Activated T-cell treated with anti-CD3 and anti-CD28 coated beads, Interleukin-2, amount 50 U/mL, for 48 hours (primary cell): ENCODE measurements at places on chromosomes 2 and 18.

GRCh38 chr18:7567474-7568425 lies 634 bp downstream of the PTPRM start:
- peak; percentile 19 for DNase-seq

- DNase-seq = no peak
Observed at GRCh38 chr2:241545523-241546473, 12.7 kb upstream of the BOK start.

DNA sequence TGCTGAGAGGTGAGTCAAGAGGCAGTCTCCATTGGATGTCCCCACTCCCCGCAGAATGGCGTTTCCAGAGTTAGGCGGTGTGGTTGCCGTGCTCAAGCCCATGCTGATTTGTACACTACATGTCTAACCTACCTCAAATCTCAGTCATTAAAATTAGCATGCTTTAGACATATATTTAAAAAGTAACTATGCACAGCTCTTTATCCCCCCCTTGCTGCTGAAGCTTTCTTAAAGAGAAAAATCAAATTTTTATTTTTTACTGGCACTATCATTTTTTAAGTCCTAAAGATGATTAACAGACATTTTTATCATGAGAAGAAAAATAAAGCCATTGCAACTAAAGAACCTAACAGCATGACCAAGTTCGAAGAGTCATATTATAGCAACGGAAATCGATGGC lies 42.9 kb downstream of the BOLA3 start:
- DNase-seq = no peak

DNA sequence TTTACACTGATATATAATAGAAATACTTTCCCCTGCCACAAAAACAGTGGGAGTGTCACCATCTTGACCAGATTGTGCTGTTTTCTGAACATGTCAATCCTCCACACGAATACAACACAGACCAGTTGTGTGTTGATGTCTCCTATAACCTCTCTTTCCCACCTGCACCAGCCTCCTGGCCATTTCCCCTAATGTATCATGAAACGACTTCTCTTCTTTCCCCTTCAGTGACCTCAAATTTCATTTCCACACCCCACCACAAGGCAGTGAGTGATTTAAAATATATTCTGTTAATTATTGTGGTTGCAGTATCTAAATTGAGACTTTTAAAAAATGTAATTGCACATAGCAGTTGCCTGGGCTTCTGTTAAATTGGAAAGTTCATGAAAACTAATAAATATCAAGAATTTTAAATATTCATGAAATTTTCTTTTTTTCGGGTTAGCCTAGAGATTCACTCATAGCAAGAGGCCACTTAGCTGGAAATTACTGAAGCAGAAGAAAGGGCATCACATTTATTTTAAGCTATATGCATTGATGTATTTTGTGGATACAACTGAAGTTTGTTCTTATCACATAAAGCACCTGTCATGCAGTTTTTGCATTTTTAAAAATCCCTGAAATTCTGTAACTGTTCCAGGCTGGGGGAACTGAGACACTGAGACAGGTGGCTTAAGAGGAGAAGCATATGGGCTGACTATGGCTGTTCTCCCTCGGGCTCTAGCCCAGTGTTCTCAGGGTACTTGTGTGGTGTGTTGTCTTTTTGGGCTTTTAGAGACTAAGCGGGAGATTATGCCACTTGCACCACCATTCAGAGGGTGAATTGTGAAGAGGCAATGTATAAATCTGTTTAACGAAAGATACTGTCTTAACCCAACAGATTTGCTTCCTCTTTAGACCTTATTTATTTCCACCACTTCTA lies 15.9 kb downstream of the FAM171B start:
- DNase-seq = no peak

DNA sequence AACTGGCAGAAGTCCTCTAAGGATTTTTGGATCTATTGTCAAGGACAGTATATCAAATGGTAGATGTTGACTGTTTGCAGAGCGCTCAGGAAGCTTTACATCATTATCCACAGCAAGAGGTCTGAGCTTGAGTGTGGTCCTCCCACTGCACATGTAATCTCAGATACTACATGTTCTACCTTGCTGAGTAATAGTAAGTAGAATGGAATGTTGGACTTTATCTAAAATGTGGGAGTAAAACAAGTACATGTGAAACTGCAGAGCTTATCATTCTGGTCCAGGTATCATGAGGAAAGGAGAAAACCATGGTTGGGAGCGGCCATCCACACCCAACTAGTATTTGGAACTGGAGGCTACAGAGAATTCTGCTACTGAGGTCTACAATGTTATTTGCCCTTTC lies 19.3 kb upstream of the CD28 start:
- no peak for DNase-seq

DNA sequence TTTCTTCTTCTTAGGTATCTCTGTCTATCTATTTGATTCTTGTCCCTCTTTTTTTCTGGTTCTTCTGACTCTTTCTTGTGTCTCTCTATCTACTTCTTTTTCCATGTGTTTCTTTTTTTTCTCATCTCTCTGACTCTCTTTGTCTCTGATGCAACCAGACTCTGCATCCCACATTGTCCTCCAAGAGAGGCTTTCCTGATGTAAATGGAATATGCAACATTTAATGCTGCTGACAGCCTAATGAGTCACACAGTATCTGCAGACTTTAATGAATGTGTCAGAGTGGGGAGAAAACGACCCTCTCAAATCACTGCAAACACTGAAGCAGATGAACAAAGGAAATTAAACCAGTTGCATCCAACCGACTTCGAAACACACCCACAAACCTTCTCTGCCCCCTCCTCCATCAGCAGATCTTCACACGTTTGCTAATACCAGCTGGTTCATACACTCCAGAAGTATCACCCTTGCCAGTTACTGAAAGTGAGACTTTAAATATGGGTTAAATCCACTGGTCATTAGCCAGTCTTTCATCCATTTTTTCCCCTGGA lies 351.5 kb downstream of the TXNL1 start:
- no peak for DNase-seq

- DNase-seq = no peak
Observed at GRCh38 chr2:134911400-134911785, 7.2 kb upstream of the CCNT2 start.

GRCh38 chr2:181231151-181231550 lies 226.0 kb upstream of the ITGA4 start:
- no peak for DNase-seq

GRCh38 chr2:9234680-9235146 lies 28.1 kb downstream of the ASAP2 start:
- DNase-seq = no peak

- no peak for DNase-seq
Observed at GRCh38 chr2:137155356-137156104, 390.2 kb downstream of the THSD7B start.

- peak; percentile 96 for DNase-seq
Observed at GRCh38 chr2:233251306-233252116, at the start of gene ATG16L1. Gene ATG16L1, plus strand, starts transcription at chr2:233251673. Its CDS starts 155 bp downstream, at chr2:233251828.

- peak; percentile 20 for DNase-seq
Observed at GRCh38 chr2:39666491-39667101, 879 bp downstream of the TMEM178A start.

- DNase-seq = no peak
Observed at GRCh38 chr2:240898108-240898730, 2.3 kb upstream of the MAB21L4 start.

GRCh38 chr18:73848656-73849055 lies 299.0 kb downstream of the FBXO15 start:
- no peak for DNase-seq

- peak; percentile 77 for DNase-seq
Observed at GRCh38 chr2:111121028-111121827, 514 bp downstream of the BCL2L11 start.

GRCh38 chr18:3422905-3423304 lies 27.1 kb upstream of the TGIF1 start:
- DNase-seq = no peak

DNA sequence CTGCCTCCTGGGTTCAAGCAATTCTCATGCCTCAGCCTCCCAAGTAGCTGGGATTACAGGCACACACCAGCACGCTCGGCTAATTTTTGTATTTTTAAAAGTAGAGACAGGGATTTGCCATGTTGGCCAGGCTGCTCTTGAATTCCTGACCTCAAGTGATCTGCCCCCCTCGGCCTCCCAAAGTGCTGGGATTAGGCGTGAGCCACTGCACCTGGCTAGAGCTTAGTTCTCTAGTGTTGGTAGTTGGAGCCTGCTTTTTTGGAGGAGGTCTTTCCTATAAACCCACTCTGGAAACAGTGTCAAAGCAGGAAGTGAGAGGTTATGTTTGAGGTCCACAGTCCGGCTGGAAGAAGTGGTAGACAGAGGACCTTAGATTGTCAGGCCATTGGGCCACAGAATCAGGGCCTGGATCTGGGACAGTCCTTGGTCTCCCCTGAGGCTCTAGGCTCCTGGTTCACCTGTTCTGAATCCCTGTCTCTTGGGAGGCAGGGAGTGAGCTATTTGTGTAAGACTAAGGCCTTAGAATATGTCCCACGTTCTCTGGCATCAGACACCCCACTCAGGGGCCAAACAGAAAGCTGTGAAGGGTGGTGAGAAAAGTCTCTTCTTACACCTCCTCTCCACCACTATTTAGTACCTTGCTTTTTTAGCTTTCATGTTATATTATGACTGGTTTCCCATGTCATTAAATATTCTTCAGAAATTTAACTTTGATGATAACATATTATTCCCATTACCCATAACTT lies 34.5 kb downstream of the PCBP1 start:
- DNase-seq = no peak

DNA sequence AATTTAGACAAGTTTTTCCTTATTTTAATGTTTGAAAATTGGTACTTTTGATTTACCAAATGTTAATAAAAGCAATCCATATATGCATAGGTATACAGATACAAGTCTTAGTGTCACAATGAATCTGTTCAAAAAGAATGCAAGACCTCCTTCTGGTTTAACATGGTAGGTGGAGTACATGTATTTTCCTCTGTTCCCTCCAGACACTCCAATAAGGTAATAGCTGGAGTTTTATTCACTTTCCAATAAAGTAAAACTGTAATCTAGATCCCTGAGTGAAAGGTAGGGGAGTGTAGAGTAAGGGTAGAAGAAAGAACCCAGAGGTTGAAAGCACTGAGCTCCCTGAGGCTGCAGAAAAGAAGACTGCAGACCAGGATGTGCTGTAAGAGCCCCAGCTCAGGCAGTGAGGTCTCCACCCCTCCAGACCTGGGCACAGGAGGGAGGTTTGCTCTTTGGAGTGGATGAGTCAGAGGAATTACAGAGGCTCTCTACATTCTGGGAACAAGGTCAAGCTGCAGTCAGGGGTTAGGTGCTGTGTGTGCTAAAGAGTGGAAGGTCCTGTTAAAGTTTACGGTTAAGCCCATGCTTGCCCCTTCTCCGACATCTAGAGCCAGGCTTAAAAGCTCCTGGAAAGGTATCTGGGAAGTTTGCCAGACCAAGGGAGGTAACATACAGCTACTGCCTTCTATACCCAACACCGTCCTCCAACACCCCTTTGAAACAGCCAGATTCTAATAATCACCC lies 27.6 kb upstream of the STAT1 start:
- no peak for DNase-seq

GRCh38 chr2:25951071-25951547 lies 31.2 kb downstream of the KIF3C start:
- peak; percentile 70 for DNase-seq

DNA sequence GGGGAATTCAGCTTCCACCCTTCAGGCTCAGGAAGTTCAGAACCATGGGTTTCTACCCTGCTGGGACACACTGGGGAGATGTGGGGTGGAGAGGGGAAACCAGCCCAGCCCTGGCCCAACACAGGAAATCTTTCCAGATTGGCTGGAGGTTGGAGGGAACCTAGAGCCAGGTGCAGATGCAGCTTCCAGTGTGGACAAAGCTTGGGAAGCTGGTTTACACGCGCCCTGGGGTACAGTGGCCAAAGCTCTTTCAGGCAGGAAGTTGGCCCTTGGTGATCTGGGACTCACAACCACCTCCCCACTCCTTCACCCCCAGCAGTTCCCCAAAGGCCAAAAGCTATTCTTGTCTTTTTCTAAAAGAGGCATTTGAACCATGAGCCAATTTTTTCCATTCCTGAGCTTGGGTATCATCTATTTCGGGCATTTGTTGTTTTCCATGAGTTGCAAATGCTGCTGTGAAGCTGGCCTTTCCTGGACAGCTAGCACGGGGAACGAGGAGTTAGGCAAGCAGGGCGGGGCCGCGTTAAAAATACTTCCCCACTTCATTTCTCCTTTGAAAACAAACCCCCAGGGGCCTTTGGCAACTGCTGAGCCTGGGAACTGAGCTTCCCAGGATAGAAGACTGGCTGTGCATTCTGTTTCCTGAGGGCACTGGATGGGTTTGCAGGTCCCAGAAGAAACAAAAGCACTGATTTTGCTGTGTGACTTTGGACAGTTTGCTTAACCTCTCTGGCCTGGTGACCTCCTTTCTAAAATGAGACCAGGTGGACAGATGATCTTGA lies 3.1 kb upstream of the ARID5A start:
- no peak for DNase-seq

DNA sequence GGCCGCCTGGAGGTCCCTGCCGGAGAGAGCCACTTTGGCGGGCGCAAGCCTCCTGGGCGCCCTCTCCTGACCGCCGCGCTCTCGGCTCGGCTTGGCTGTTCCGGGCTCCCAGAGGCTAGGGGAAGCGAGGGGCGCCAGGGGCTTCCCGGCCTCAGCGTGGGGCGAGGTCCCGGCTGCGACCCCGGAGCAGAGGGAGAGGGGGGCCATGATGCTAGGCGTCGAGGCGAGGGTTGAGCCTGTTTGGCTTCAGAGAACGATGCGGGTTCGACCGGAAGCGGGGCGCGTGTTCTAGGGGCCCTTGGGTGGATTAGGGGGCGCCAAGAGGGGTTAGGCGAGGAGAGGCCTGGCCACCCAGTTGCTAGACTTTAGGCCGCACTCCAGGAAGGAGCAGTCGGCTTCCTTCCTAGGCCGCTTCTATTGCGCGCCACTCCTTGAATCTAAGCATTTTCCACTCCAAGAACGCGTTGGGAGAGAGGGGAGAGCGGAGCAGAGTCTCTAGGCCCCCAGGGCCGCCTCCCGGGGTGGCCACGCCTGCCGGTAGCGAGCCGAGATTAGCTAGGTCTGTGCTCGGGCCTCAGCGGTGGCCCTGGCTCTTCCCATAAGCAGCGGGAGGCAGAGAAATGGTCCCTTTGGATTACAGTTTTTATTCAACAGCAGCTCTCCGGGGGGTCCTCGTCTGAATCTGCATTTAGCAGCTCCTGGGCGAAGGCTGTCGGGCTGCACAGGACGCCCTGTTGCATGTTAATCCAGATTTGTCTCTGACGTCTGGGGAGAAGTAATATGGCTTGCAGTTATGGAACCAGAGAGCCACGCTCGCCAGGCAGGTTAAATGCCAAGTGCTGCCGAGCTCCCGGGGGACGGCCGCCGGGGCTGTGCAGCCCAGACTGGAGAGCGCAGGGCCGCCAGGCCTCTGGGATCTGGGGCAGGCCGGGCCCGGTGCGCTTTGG lies 11.3 kb downstream of the MEIS1 start:
- no peak for DNase-seq

- DNase-seq = no peak
Observed at GRCh38 chr2:45209302-45209701, 200.1 kb upstream of the SIX2 start.

- DNase-seq = no peak
Observed at GRCh38 chr18:75130591-75131328, 78.2 kb downstream of the PTGR3 start.
